ELR (cell line): ENCODE measurements at places on chromosomes 2 and 18.

- peak; percentile 81 for DNase-seq
Observed at GRCh38 chr2:127197475-127198385, 22.4 kb downstream of the CYP27C1 start.

- no peak for DNase-seq
Observed at GRCh38 chr2:236826606-236827156, 257.1 kb downstream of the ACKR3 start.

- DNase-seq = peak; percentile 56
Observed at GRCh38 chr2:207692206-207693065, 19.0 kb upstream of the CCNYL1 start.

GRCh38 chr18:37426586-37426985, 139.0 kb downstream of the CELF4 start:
- DNase-seq = no peak

DNA sequence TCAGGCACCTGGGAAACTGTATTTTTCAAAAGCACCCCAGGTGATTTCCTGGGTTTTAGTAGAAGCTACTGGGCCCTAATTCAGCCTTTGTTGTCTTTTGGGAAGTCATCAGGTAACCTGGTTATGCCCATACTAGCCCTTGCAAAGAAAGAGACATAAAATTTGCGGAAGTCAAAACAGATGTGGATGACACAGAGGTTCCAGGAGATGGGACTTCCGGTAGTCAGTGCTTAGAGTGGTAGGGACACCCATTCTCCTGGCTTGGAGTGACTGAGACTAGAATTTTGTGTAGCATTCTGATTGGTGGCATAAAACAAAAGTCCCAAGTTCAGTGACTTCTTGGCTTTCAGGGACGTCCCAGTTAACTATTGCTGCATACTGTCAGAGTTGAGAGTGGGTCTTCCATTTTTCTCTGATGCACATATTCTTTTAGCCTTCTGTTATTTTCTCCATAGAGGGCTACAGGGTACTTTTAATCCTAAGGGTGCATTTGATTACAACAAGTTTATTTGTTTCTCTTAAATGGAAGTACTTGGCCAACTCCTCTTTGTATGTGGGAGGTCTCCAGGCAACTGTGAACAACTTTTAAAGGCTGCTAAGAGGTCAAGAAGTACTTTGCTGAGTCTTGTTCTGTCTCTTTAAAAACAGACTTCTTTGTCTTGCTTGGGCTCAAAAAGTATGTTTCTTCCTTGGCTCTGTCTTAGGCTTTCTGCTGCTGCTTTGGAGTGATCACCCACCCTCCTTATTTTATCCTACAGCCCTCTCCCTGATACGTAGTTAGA, 8.8 kb downstream of the NAB1 start:
- no peak for DNase-seq

DNA sequence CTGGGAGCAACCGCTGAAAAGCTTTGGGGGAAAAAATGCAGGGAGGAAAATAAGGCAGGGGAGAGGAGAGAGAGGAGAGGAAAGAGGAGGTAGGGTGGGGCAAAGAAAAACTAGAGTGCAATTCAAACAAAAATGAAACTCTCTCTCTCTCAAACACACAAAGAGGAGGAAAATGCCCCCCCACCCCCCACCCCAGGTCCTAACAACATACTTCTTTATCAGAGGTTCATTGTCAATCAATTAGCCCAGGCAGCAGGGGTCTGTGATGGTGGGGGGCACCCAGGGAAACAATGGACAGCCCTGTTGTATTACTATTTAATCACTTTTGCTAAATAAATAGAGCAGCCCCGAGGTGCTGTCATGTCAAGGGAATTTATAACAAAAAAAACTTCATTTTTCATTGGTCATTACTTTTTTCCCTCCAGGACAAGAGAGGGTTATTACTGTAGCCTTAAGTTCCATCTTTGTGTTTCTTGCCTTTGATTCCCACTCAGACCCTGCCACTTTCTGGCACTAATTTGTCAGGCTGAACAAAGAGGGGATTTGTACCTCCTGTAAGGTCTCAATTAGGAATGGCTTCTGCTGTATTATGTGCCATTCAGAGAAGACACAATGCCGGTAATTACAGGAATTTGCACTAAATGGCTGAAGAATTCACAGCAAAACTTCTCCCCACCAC, 55.0 kb downstream of the PLEKHM3 start:
- no peak for DNase-seq

GRCh38 chr2:213757525-213757924, 473.3 kb downstream of the SPAG16 start:
- no peak for DNase-seq

- no peak for DNase-seq
Observed at GRCh38 chr2:16882706-16883105, 217.1 kb upstream of the CYRIA start.

DNA sequence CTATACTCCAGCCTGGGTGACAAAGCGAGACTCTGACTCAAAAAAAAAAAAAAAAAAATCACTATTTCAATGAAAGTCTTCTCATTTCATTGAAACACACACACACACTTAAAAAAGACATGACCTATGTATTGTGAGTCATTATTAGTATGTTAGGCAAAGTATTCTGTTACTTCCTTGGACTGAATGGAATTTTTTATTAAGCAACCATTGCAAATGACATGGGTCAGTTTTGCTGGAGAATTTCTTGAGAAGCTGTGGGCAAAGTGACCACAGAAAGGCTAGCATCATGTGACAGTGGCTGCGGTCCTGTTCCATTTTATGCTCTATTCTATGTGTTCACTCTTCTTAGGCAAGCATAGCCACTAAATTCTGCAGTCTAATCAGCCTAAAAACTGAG, 695.7 kb downstream of the TDRD15 start:
- peak; percentile 49 for DNase-seq

DNA sequence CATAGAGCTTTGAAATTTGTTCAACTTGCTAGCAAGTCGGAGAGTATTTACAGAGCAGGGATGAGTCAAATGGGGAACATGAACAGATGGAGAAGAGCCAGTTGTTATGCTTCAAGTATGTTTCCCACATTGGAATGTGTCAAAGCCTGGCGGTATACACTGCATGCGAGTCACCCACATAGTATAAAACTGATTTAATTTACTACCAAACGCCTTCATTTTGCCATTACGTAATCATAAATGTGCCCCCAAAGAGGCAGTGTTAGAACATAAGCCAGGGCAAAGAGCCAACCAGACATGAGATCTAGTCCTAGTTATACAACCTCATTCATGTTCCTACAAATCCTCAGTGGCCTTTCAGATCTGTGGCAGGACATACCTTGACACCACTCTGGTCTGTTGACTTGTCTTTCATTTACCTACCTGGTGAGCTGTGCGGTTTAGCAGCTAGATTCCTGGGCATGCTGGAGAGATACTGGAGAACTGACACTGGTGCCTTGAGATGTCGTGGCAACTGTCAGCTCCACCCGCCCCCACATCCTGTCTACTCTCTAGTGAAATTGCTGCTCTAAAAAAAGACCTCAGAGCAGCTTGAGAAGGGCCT, 21.7 kb upstream of the NRP2 start:
- peak; percentile 81 for DNase-seq

GRCh38 chr2:65397122-65397521, 35.3 kb downstream of the SPRED2 start:
- peak; percentile 33 for DNase-seq

GRCh38 chr2:202249521-202250253, 11.3 kb upstream of the SUMO1 start:
- DNase-seq = peak; percentile 43

DNA sequence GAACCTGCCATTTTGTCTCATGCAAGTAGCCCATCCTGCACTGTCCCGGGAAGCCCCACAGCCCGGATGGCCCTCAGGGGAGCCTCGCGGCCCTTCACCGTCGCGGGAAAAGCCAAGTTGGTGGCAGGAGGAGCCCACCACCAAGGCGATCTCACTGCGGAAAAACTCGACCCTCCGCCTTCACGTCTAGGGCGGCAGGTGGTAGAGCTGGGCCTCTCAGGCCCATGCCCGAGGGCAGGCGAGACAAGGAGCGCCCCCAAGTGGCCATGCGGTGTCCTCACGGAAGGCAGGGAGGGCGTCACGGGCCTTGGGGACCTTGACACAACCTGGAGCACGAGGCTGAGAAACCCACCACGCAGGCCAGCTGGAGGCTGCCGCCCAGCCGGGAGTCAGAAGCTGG, 34.8 kb upstream of the SKA1 start:
- no peak for DNase-seq

GRCh38 chr2:200320344-200320743, 13.9 kb downstream of the SPATS2L start:
- peak; percentile 41 for DNase-seq

DNA sequence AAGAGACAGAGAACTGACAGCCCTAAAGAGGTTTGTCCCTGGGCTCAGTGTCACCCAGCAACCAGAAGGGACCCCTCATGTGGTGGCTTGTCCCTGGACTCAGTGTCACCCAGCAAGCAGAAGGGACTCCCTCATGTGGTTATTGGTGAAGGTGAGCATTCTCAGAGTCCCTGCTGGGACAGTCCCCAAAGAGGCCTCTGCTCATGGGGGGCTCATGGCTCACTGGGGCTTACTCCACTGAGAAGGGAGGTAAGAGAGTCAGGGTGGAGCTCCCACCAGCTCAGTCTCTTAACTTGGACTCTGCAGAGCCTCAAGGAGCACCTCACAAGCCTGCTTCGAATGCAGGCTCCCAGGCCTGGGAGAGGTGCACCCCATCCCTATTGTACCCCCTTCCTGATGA, 145.2 kb upstream of the COPS8 start:
- DNase-seq = no peak

DNA sequence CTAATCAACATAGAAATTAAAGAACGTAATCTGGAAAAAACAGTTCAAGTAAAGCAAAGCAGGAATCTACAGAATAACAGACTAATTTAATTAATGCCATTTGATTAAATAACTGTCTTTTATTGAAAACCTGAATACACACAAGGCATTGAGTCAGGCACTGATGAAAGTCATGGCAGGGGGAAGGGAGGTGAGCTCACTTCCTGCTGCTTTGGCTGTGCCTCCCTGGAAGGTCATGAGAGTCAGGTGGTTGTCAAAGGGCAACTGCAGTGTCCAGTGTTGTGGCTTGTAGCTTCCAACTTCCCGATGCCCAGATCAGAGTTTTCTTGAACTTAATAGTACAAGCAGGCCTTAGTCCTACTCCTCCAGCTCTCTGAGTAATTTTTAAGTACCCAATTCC, 180.9 kb downstream of the PID1 start:
- DNase-seq = peak; percentile 78

GRCh38 chr2:70960833-70961647, 17.4 kb upstream of the ANKRD53 start:
- DNase-seq = no peak

GRCh38 chr18:14949800-14950664, 202.1 kb downstream of the ANKRD30B start:
- DNase-seq = no peak

DNA sequence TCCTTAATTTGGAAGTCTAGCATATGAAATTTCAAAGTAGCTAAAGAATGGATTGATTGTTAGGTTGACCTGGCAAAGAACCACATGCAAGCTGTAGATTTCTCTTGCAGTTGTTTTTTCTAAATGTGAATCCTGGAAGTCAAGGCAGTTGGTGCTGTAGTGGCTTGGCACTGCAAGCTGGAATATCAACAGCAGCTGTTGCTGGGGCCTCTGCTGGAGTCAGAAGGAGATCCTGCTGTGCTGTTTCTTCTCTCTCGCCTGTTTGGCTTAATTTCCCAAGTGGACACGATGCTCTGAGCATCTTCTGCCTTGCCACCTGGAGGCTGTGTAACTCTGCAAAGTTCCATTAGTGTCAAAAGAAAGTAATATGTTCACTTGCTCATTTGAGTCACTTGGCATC, 12.6 kb downstream of the PIK3C3 start:
- no peak for DNase-seq

GRCh38 chr2:48122166-48122565, 215.9 kb upstream of the FBXO11 start:
- DNase-seq = no peak

DNA sequence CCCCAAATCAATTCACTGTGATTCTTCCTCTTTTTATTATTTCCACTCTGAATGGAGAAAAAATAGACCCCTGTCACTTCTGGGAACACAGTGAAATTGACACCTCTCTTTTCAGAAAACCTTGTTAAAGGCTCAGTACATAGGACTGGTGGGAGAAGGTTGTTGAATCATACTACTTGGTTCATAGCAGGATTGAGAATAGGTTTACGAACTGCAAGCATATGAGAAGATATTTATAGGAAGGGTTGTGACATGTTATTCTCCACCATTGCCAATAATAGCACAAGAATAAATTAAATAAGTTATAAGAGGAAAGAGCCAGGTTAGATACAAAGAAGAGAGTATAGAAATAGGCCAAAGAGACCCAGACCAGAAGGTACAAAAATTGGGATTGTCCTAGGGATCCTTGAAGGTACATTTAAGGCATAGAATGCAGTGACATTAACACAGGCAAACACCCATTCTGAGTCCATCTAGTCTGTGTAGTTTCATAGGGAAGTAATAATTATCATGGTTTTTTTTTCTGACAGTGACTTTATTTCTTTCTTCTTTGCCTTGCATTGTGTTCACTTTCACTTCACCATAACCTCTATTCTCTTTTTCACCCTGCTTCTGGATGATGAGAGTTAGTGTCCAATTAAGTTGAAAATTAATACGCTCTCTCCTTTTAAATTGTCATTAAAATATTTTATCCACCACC, 21.8 kb upstream of the SERPINE2 start:
- no peak for DNase-seq

DNA sequence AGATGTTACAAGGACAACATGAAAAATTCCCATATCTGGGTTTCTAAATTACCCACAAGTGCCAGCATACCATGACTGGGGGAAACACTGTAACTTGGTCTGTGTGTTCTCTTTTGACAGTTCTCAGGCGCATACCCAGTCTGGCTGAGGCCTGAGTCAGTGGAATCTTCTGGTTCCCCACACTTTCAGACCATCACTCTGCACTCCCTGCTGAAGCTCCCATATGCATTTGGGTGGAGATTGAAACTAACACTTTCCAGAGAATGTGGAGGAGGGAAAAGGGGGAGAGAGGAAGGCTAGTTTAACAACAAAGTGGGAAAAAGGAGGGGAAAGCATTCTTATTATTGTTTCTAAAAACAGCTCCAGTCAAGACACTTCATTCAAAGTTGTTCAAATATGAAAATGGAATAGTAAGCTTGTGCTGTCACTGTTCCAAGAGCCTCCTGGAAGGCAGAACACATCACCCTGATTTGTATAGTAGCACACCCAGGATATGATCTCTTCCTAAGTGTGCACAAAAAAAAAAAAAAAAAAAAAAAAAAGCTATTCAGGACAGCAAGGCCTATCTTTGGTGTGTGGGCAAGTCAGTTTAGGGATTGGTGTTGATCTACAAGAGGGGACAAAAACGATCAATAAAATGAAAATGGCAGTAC, 48.1 kb upstream of the CTIF start:
- no peak for DNase-seq

DNA sequence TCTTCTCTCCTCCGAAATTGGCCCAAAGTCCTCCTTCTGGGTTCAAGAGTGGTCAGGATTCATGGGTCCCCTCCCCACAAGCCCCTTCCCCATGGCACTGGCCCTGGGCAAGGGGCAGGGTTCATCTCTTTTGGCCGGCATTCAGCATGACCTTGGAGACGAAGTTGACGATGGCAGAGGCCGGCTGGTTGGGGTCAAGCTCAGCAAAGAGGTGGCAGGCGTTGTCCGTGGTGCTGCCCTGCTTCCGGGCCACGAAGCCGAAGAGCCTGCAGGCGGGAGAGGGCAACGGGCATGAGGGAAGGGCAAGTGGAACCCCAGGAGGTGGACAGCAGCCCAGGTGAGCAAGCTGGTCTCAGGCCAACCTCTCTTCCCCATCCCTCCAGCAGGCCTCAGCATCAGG, 198.5 kb downstream of the TNS1 start:
- no peak for DNase-seq
